NCI-H1417 (cell line): ENCODE measurements at places on chromosomes 7 and 10.

- no peak for DNase-seq
These were observed 19.5 kb upstream of the EIF5AL1 start for GRCh38 chr10:79492839-79493238.

DNA sequence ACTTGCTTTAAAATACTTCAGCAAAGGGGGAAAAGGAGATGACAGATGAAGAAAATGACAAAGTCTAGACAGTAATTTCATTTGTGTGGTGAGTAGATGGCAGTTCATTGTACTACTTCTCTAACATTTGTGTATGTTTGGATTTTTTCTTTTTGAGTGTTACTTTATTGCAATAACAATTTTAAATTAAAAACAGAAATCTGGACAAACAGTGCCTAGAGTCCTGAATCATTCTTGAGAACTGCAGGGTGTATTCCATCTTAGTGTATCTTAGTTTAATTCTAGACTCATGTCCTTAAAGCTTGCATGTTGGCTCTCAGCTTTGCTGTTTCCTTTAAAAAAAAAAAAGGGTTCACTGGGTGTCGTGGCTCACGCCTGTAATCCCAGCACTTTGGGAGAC lies 31.1 kb downstream of the HOXA1 start:
- DNase-seq = no peak

DNA sequence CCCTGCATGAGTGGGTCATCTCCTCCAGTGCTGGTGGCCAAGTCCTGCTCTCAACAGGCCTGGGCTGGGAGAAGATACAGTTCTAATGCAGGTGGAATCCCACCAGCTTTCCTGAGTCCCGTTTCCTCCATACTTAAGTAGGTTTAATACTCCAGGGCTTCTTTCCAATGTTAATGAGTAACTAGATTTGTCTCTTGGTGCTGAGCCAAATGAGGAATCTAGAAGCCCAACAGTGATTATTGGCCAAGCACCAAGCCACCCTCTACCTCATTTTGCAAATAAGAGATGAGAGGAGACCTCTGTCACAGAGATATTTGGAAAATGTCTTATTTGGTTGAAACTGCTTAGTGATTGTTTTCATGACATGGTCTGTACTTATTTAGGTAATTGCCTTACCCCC lies 37.1 kb downstream of the STARD3NL start:
- DNase-seq = no peak

GRCh38 chr7:101234636-101235035 lies 3.0 kb downstream of the CLDN15 start:
- no peak for DNase-seq

GRCh38 chr7:8724080-8724718 lies 290.8 kb downstream of the NXPH1 start:
- peak; percentile 65 for DNase-seq

- DNase-seq = no peak
These were observed 560.2 kb downstream of the TCERG1L start for GRCh38 chr10:130751106-130751840.

DNA sequence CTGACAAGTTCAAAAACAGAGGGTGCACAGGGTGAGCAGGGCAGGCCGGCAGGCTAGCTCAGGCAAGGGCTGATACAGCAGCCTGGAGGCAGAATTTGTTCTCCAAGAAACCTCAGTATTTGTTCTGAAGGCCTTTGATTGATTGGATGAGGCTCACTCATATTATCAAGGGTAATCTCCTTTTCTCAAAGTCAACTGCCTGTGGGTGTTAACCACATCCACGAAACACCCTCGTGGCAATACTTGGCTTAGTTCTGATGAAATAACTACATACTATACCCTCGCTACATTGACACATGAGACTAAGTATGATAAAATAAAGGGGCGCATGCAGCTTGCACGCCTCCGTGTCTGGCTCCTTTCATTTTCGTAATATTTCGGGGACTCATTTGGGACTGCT lies 4.4 kb upstream of the PPP2R2D start:
- no peak for DNase-seq

- DNase-seq = no peak
These were observed 6.6 kb upstream of the STRIP2 start for GRCh38 chr7:129427526-129428045.

DNA sequence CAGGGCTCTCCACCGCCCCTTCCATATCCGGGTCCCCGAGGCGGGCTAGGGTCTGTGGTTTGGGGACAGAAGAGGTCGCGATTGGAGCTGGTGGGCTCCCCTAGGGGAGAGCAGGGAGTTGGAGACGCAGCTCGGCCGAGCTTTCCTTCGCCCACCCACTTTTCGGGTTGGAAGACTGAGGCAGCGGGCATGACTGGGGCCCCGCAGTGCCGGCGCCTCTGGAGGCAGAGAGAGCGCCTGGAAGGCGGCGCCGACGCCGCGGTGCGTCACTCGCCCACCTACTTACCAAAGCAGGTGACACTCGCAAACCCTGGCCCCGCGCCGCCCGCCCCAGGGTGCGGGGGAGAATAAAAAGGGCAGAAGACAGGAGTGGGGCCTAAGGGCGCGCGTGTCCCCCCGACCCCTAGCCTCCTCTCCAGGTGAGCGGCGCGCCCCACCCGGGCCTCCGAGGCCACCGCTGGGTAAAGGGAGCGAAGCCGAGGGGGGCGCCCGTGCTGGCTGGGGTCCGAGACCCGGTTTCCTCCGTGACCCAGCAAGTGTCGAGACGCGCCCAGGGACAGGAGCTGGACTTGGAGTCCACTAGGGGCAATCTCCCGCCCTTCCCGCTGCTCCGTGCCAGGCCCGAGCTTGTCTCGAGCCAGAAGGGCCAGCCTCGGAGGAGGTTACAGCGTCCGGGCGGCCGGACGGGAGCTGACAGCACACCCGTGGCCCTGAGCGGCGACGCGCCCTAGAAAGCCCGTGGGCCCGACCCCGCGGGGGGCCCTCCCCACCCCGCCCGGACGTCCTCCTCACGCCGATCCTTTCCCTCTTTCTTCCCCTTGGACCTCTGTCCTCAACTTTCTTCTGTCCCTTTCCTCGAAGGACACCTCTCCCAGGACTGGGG lies 34.4 kb upstream of the GRID1 start:
- peak; percentile 59 for DNase-seq

GRCh38 chr7:2116989-2117591 lies 115.7 kb downstream of the MAD1L1 start:
- no peak for DNase-seq

DNA sequence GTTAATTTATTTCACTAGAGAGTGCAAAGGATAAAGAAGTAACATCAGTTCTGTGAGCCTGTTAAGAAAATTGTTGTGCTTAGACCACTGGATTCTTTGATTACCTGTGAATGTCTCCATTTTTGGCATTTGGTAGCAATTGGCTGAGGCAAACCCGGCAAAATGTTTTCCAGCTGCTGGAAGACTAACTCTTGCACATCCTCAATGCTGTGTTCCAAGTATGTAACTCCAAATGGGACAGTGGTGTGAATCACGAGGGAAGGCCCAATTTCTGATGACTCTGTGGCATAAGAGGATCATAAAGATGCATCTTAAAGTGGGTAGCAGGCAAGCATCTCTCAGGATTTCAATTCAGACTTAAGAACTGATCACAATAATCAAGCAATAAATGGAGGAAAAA lies 268.8 kb downstream of the RNLS start:
- no peak for DNase-seq

DNA sequence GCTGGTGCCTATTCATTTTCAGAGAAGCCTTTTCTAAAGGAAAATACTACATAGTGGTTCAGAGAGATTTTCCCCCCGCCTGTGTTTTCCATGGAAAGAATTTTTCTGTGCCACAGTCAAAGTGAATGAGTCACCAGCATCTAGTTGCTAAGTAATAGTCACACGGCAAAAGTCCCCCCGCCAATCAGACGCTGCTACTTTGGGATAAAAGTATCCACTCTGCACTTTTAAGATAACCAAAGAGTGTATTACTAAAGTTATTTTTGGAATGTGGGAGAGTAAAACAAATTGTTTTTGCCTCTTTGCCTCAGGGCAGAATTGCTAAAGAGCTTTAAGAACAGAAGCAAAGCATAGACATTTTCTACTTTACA lies 23.5 kb downstream of the ABLIM1 start:
- DNase-seq = no peak

- no peak for DNase-seq
These were observed 43.4 kb downstream of the PRF1 start for GRCh38 chr10:70558871-70559810.

DNA sequence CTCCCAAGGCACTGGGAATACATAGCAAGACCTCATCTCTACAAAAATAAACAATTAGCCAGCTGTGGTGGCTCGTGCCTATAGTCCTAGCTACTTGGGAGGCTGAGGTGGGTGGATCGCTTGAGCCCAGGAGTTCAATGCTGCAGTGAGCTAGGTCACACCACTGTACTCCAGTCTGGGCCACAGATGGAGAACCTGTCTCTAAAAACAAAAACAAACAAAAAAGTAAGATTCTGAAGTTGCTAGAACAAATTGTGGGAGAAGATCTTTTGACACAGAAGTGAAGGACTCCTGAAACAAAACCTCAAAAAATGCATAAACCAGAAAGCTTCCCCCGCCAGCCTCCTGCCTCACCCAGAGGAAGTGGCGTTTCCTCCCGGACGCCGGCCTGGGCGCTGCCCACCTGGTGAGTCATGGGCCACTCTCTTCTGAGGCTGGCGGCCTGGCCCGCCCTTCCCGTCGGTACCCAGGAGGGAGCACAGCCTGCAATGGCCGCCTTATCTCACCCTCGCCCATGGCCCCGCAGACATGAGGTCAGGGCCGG lies 25.4 kb upstream of the ELN start:
- no peak for DNase-seq

- no peak for DNase-seq
These were observed 35.5 kb upstream of the NCAPG2 start for GRCh38 chr7:158740013-158740656.

DNA sequence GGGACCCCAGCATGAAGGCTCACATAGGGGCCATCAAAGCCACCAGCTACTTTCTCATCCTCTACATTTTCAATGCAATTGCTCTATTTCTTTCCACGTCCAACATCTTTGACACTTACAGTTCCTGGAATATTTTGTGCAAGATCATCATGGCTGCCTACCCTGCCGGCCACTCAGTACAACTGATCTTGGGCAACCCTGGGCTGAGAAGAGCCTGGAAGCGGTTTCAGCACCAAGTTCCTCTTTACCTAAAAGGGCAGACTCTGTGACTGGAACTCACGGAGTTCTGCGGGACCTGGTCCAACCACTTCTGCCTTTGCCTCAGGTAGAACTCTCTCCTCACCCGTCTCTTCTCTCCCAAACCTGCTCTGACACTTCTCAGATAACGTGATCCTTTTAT lies 945 bp downstream of the TAS2R40 start:
- no peak for DNase-seq

- DNase-seq = peak; percentile 74
These were observed 50.1 kb downstream of the LANCL2 start for GRCh38 chr7:55415173-55415778.

- peak; percentile 36 for DNase-seq
These were observed 1.5 kb upstream of the NRP1 start for GRCh38 chr10:33335801-33336581.

GRCh38 chr10:119315128-119316001 lies 108.0 kb downstream of the GRK5 start:
- DNase-seq = no peak

GRCh38 chr7:1282679-1283078 lies 50.0 kb downstream of the UNCX start:
- DNase-seq = no peak

GRCh38 chr7:130791746-130792145 lies 57.7 kb upstream of the KLF14 start:
- DNase-seq = no peak

DNA sequence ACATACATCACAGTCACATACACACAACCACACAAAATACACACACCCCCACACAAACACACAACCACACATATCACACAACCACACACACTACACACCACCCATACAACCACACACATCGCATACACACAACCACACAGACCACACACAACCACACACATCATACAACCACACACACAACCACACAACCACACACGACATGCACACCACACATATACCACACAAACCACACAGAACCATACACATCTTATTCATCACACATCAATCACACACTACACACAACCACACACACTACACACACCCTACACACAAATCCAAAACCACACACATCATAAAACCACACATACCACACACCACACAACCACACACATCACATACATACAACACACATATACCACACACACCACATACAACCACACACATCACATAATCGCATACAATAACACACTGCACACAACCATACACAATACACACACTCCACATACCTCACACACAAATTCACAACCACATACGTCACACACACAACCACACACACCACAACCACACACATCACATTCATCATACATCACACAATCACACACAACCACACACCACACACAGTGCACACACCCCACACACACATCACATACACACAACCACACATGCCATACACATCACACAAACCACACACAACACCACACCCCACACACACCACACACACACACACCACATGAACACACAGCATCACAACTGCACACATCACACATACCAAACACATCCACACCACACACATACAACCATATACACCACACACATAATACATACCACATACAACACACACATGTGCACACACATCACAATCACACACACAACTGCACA lies 30.4 kb downstream of the GPRIN2 start:
- DNase-seq = no peak

GRCh38 chr7:34939175-34939574 lies 98.1 kb downstream of the DPY19L1 start:
- DNase-seq = no peak

DNA sequence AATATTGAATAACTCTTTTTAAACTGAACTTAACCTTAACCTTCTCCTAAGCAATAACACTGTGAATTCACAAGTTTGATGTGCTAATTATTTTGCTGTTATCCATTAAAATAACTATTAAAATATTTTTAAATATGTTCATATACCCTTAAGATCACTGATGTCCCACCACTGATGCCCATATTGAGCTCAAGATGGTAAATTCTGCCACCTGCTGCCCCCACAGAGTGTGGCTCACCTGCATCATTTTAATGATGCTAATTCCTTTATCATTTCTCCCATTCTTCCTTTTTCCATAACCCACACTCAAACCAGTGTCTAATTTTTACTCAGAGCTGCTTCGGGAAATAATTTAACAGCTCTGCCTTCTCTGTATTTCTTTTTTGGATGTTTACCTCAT lies 82.3 kb upstream of the ARID5B start:
- DNase-seq = peak; percentile 4

GRCh38 chr10:43076876-43077420 lies at the start of gene RET:
RET (plus strand) TSS chr10:43077069; CDS start chr10:43077259, 190 bp downstream.
- no peak for DNase-seq

DNA sequence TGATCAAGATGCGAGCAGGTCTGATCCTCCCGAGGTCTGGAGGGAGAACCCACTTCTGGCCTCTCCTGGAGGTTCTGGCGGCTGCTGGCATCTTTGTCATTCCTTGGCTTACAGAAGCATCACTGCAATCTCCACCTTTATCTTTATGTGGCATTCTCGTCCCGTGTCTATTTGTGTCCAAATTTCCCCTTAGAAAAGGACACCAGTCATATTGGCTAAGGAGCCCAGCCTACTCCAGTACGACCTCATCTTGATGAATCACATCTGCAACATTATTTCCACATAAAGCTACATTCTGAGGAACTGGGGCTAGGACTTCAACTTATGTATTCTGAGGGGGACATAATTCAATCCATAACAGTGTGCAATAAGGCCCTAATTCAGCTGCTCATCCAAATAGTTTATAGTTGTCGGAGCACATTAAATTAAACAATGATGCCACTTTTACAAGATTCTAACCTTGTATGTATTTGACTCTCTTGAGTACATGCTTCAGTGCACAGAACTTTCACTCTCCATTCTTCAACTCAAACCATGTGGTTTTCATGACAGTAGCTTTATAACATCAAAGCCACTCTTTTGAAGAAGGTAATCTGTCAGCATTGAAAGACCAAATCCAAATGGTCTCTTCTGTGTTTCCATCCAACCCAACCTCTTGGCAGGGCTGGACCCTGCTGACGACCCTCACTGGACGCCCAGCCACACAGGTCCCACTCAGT lies 86.2 kb upstream of the DDC start:
- no peak for DNase-seq
